ENCODE measurements at places on chromosomes 1 and 21.

- DNase-seq = no peak
Measured at GRCh38 chr1:187645651-187646050, 816.9 kb downstream of the PLA2G4A start.

GRCh38 chr1:24114753-24115152 lies 2.8 kb upstream of the MYOM3 start:
- DNase-seq = no peak

DNA sequence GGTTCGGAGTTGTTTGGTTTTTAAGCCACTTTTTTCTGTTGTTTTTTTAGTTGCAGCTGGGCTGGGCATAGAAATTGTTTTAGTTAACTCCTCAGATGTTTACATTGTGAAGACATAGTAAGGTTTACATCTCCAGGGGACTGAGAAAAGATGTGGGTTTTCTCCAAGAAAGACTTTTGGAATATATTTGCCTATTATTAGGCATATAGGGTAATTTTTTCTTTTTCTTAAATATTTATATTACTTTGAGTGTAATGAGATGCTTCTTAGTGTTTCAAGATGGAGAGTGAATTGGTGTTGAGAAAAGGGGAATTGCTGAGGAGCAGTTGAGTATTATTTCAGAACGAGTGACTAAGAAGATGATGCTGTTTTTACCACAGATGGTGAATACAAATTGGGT lies 26.6 kb upstream of the PIGK start:
- no peak for DNase-seq

GRCh38 chr1:107867422-107867821 lies 97.6 kb downstream of the VAV3 start:
- no peak for DNase-seq

- no peak for DNase-seq
Measured at GRCh38 chr1:36440646-36441045, 9.6 kb downstream of the OSCP1 start.

- DNase-seq = peak; percentile 91
Measured at GRCh38 chr1:199243423-199244061, 604.7 kb downstream of the PTPRC start.

DNA sequence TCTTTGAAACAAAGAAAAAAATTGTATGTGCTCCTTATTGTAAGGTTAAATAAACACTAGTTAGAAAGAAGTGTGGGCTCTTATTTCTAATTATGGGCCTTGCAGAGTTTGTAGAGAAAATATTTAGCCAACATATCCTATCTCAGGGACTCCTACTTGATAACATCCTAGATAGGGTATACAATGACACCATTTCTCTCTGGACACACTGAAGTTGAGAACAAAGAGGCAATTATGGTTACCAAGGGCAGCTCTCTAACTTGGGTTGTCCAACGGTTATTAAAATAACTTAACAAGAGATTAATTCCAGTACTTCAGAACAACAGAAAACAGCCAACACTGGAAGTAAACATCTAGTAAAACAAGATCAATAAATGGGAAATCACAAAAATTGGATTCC lies 69.0 kb upstream of the ZC3H11B start:
- no peak for DNase-seq

GRCh38 chr1:193676996-193677549 lies 490.7 kb upstream of the B3GALT2 start:
- DNase-seq = no peak

DNA sequence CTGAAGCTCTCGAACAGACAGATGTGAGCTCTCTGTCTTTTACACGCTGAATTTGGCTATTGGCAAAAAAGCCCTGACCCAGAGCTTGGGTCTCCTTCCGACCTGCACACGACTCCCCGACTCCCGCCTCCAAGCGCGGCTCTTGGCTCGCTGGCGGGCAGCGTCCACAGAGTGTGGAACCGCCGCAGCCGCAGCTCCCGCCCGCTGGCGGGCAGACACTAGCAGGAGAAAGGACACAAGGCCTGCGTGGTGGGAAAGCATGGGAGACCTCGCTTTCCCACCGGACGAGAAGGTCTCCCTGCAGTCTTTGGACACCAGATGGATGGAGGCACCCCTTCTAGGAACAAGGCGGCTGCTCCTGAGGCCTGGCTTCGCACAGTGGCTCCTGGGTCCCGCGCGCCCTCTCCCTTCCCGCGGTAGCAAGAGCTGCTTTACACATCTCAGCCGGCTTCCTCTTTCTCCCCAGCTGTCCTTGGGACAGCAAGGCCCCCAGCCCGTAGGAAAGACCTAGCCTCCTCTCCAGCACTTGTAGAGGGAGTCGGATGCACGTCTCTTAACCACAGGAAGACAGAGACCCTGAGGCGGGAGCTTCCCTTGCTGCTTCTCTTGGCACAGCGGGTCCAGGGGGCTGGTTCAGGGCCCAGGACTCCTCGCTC lies 92.1 kb downstream of the PRKAB2 start:
- no peak for DNase-seq

DNA sequence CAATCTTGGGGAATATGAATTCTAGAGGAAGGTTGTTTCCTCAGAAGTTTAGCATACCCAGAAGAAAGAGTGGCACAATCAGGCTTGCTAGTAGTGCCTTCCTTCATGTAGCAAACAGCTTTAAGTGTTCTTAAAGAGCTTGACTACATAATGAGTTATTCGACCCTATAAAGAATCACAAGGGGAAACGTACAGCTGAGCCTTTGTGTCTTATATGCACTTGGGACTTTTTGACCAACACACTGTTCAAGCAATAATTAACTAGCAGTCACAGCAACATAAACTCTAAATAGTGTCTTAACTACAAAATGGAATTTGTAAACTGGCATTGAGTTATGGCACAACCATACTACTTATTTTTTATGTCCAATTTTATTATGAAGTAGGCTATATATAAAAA lies 86.1 kb downstream of the TTLL7 start:
- DNase-seq = no peak

GRCh38 chr1:33334081-33334552 lies 13.2 kb upstream of the A3GALT2 start:
- DNase-seq = no peak

All from T47D (cell line).